Dermis microvascular lymphatic vessel endothelial cell (primary cell): ENCODE measurements at places on chromosomes 13 and 19. TPM values are rescaled to one million over a fixed set of nuclear protein-coding genes. Genes with fewer than 3 reads are reported as not detected.

Gene RUBCNL
- total RNA-seq, result under 0.01 and 0.13 TPM in 2 replicates

Gene SMIM17
- total RNA-seq, result 0.26 and 0.51 TPM in 2 replicates

Gene SAFB2
- 19.4 and 23.0 TPM in 2 replicates for total RNA-seq

Gene OR7D2
- under 0.01 and 0.25 TPM in 2 replicates for total RNA-seq

Gene TMC4
- 0.25 TPM in 1 of 2 replicates, not detected in the other for total RNA-seq
